AG09319 (cell line): ENCODE measurements at places on chromosomes 4 and X.

GRCh38 chr4:17941731-17942130, 79.8 kb downstream of the LCORL start:
- no peak for DNase-seq

DNA sequence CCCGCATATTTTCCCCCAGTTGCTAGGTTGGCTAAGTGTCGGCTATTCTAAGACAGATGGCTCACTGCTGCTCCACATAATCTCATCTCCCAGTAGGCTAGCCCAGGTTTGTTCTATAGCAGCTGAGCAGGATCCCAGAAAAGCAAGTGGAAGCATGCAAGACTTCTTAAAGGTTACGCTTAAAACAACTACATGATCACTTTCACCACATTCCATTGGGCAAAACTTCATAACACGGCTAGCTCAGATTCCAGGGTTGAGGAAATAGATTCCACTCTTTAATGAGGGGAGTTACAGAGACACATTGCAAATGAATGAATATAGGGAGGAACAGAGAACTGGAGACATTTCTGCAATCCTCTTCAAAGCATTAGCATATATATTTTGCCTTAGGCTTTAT, 12.9 kb upstream of the RAB33B start:
- DNase-seq = no peak

DNA sequence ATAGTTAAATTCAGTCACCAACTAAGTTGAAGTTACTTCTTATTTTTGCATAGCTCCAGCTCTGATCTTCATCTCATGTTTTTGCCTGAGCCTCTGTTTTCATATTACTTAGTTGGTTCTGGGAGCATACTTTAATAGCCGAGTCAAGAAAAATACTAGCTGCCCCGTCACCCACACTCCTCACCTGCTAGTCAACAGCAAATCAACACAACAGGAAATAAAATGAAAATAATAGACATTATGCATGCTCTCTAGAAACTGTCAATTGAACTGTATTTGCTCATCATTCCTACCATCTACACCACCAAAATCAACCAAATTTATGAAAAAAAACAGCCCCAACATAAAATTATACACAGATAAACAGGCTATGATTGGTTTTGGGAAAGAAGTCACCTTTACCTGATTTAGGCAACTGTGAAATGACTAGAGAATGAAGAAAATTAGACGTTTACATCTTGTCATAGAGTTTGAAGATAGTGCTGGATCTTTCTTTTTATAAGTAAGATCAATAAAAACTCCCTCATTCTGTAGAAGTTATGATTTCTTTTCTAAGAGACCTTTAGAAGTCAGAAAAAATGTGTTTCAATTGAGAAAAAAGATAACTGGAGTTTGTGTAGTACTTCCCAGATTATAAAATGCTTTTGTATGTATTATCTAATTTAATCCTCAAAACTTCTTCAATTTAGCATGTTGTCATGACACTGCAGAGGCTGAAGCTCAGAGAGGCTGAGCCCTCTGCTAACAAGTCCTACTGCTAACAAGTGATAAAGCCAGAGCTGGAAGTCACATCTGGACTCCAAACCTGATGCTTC, 7.0 kb downstream of the ALB start:
- no peak for DNase-seq

GRCh38 chrX:149398027-149398426, 107.1 kb downstream of the IDS start:
- DNase-seq = no peak

- DNase-seq = no peak
Observed at GRCh38 chr4:26032142-26032541, 118.1 kb downstream of the SMIM20 start.

DNA sequence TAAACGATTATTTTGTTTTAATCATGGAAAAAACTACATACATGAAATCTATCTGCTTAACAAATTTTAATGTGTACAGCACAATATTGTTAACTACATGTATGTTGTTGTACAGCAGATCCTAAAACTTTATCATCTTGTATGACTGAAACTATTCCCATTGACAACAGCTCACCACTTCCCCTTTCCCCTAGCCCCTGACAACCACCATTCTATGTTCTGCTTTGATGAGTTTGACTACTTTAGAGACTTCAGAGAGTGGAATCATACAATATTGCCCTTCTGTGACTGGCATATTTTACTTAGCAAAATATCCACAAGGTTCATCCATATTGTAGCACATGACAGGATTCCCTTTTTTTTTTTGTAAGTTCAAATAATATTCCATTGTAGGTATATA, 185.9 kb downstream of the CFAP299 start:
- no peak for DNase-seq
